A549 (cell line): ENCODE measurements at places on chromosomes 7 and 10. TPM values are rescaled to one million over a fixed set of nuclear protein-coding genes. Genes with fewer than 3 reads are reported as not detected.
A peak's percentile ranks its signal among the peaks of the same experiment; 100 is the strongest.

GRCh38 chr7:112205343-112206237 lies 609 bp downstream of the DOCK4 start:
- peak; percentile 68 for DNase-seq

- DNase-seq = no peak
Observed at GRCh38 chr7:85823396-85824080, 636.7 kb upstream of the SEMA3D start.

DNA sequence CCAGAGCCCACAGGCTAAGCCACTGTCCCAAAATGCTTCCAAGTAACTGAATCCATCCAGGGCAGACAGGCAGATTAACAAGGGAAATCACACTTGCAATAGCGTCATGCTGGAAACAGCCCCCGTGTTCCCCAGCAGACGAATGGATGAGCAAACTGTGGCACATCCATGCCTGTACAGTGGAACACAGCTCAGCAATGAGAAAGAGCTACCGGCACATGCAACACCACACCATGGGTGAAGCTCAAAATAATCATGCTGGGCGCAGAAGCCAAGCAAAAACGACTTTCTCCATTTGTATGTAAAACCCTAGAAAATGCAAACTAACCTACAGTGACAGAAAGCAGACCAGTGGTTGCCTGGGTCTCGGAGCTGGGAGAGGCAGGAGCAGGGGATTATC lies 153.1 kb downstream of the SLIT1 start:
- no peak for DNase-seq

DNA sequence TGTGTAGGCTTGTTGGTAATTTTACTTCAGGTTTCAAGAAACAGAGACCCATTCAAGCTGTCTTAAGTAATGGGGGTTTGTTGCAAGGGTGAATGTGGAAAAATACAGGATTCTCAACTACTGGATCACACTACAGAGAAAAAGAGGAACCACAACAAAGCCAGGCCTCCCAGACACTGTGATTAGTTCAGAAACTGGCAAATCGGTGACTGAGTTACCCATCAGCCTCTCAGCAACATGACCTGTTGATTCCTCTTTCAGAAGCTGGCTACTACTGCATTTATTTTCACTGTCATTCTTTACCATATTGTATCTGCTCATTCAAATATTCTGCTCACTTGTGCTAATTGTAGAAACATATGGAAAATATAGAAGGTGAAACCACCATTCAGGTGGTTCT lies 16.0 kb downstream of the CCDC71L start:
- DNase-seq = no peak

DNA sequence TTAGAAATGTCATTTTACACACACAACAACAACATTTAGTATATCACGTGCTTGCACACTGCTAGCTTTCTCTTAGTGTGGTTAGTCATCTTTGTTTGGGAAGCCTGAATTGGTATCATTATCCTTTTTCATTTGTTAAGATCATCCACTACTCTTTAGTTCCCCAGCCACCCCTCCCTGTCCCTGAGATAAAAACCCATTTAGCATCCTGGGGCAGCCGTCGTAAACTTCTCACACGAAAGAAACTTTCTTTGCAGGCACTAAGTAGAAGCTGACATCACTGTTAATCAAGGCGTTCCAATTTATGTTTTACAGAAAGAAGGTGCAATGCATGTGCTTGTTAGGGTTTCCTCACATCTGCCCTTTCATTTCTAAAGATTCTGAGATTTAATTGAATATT lies 475.1 kb upstream of the FZD8 start:
- DNase-seq = no peak

- peak; percentile 53 for DNase-seq
Observed at GRCh38 chr10:77162697-77163096, 474.9 kb downstream of the KCNMA1 start.

DNA sequence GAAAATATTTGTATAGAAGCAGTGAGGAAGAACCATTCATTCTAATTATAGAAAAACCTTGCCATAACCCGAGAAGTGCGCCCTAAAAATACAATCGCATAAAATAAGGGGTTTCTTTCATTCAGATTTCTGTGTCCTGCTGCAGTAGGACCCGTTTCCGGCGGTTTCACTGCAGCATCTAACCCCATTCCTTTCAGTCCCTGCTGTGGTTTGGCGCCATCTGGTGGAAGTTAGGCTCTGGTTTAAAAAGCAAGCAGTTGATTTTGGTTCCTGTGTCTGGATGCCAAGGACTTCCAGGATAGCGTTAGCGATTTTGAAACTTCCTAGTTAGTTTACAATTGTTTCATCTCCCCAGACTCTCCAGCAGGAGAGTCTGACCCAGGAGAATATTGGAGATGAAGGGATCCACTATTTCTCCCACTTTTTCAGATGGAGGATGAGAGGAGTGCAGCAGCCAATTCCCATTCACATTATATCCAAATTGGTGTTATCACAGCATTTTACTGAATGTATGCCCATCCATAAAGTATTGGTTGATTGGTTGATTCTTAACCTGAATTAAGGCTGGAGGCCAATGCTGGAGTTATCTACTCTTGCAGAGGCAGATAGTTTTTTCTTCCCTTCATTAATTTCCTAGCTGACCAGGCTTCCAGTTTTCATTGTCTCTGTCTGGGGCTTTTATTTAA lies 128.8 kb upstream of the CACNA2D1 start:
- DNase-seq = peak; percentile 82

DNA sequence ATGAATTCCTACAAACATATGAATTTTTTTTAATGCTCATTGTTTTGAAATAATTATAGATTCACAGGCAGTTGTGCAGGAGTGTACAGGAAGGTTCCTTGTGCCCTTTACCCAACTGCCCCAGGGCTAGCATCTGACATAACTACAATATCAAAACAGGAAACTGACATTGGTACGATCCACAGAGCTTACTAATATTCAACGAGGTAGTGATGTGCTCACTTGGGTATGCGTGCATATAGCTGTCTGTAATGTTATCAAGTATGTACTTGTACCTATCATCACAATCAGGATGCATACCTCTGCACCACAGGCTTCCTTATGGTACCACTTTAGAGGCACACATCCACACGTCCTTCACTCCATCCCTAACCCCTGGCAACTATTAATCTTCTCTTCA lies 68.3 kb downstream of the BMS1 start:
- DNase-seq = no peak

- no peak for DNase-seq
Observed at GRCh38 chr7:46939089-46939488, 642.8 kb downstream of the TNS3 start.

DNA sequence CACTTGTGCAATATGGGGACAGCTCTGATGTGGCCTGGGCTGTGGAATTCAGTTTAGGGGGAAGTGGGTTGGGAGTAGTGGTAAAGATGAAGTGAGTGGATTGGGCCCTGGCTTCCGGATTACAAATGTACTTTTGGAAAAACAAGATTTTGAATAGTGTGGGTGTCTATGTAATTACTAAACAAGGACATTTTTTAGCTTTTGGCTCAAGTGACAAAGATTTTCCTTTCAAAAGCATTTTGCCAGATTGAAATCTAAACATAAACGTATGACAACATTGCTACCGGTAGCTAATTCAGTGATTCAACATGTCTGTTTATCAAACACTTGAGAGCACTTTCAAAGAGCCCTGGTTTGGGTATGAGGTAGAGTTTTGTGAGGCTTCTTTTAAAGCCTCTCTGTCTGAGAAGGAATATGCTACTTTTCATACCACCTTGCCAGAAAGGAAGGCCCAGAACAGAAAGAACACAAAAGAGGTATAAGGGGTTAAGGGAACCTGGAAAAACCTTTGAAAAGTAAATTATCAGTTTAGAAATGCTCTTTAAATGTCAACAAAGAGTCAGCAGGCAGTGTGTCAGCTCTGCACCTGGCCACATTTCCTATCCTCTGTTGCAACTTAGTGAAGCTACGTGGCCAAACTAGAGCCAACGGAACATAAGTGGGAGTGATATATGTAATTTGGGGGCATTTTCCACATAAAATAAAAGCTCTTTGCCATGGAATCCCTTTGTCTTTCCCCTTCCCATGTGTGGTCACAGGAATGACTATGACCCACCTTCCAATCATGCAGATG lies 516.1 kb downstream of the NRG3 start:
- DNase-seq = no peak

DNA sequence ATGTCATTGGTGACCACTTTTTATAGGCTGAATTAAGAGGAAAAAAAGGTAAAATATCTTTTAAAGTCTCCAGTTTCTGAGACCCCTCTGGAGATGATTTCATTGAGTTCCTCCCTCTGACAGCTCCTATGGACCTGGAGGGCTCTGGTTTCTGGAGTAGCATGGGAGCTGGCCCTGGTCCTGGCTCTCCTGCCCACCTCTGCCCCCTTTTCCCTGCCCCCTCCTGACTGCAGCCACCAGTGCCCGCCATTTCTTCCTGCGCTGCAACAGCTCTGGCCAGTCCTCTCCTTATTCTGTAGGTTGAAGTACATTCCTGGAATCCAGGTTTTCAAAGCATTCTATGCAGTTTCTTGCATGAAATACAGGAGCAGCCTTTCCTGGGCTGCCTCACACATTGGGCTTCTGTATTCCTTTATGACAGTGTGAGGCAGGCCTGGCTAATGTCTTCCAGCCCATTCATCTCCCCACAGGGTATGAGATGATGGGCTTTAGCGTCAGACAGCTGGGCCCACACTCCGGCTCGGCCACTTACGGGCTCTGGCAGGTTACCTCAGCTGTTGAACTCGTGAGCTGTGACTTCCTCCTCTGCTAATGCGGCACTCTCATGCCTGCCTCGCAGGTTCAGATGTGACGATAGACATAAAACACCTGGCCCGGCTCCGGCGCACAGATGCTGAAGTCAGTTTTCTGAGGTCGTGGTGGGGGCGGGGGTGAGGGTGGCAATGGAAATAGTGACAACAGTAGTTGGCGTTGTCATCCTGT lies 101.7 kb downstream of the MGMT start:
- DNase-seq = no peak

DNA sequence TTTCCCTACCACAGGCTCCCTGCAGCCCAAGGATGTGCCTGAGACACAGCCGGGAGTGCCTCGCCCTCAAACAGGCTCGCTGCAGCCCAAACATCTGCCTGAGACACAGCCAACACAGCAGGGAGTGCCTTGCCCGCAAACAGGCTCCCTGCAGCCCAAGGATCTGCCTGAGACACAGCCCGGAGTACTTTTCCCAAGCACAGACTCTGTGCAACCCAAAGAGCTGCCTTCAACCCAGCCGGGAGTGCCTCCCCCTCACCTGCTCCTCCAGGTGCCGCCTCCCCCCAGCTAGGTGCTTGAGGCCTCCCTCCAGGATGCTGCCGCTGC lies 42.9 kb downstream of the ANTXRL start:
- no peak for DNase-seq

DNA sequence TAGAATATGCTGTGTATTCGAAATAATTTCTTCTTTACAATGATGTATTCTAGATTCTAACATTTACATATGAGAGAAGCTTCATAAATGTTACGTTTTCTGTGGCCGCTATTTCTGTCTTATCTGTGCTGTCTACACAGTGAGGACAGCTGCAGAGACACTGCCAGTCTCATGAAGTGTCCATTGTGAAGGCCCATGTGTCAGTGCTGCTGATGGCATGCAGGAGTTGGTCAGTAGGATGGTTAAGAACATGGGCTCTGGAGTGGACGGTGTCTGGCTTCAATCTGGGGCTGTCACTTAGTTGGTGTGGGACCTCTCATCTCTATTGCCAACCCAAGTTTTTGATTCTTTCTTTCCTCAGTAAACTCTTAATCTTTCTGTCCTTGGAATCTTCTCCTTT lies 137.3 kb downstream of the SDK1 start:
- no peak for DNase-seq

- DNase-seq = no peak
Observed at GRCh38 chr7:27897001-27897400, 157.0 kb downstream of the TAX1BP1 start.

DNA sequence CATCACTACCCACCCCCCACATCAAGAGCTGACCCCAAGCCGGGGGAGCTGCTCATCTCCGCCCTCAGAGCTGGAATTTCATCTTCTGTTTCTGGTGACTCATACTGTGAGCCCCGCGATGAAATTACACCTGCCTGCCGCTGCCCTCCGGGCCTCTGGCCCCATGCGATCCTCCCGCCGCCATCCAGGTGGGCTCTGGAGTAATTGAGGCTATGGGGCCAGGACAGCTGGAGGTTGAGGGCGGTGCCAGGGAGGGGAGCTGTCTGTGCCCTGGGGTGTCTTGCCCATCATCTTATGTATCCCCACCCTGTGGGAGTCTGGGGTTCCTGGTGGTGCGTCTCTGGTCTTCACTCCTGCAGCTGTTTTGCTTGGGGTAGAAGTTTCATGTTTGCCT lies 9.0 kb downstream of the GTF2IRD1 start:
- no peak for DNase-seq

DNA sequence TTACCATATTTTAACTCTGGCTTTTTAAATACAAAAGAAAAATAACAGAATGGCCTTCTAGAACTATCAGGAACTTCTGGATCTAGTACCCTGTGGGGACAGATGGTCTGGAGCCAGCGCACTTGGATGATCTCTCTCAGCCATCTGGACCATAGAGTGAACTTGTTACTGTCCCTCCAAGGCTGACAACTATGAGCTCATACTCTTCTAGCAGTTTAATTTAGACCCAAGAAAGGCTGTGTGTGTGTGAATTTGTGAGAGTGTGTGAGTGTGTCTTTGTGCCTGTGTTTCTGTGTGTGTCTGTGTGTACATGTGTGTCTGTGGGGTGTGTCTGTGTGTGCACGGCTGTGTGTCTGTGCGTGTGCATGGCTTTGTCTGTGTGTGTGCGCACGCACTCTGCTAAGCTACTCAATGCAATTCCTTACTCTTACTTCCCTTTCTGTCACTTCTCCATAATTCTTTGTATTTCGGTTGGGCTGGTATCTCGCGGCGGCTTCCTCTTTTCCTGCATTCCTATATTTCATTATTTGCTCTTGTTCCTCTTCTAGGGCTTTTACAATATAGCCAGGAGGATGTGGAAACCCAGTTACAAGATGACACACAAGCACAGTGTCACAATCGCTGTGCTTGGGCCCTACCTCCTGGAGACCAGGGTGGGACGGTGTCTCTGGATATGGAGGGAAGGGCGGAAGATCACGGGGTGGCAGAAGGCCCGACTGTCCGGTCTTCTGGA lies 51.9 kb downstream of the IKZF1 start:
- no peak for DNase-seq

GRCh38 chr7:610141-610530 lies 90.5 kb upstream of the PDGFA start:
- DNase-seq = no peak

- no peak for DNase-seq
Observed at GRCh38 chr7:73832806-73833205, 2.0 kb downstream of the CLDN4 start.

Gene NUTM2E
- 0.22 to 0.37 TPM (median 0.29 TPM) in 3 replicates for polyA plus RNA-seq

Gene CLDN3
- polyA plus RNA-seq = 2.0 to 2.6 TPM (median 2.0 TPM) in 3 replicates

Gene OPN4
- not detected in 3 replicates for polyA plus RNA-seq

Gene CYP26C1
- not detected in 3 replicates for polyA plus RNA-seq

Gene PTF1A
- not detected in 3 replicates for polyA plus RNA-seq

Gene ADRB1
- 0.62 to 0.75 TPM (median 0.66 TPM) in 3 replicates for polyA plus RNA-seq
